ENCODE measurements at places on chromosomes 2 and 18.

DNA sequence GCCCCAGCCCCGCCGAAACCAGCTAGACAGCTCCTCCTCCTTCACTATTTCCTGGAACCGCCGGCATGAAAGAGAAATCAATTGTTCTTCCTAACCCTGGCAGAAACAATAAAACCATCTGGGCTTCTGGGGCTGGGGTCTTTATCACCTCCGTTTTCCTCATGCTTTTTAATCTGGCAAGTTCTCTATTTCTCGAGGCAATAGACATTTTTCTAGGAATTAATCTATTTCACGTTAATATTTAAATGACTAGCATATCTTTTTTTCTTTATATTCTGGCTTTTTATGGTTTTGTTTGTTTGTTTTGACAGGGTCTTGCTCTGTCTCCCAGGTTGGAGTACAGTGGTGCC is 1.4 kb upstream of the KIF1A start:
- DNase-seq: no peak

DNA sequence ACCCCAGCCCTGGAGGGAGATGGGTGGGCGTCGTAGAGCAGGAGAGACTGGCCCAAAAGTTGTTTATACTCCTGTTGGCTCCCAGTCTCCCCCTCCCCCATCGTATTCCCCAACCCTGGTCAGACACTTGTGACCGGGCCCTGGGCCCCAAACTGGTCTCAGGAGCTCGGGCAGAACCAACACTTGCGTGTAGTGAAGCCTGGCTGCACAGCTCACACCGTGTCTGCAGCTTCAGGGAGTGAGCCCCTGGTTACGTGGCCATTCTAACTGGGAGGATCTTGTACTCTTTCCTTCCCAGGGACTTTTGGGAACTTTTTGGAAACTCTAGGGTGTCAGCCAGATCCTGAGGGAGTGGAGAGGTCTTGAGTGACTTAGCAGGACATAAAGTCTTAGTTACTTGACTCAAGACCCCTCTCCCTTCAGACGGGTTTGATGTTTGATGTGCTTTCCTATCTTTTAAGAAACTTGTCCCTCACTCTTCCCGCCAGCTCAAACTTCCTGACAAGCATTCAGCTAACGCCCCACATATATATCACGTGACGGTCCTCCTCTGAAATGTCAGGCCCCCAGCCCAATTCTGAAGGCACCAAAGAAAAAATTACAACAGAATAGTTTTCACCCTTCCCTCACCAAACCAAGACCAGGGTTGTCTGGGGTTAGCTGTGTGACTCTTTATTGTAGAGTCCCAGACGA is 2.3 kb downstream of the PKDCC start:
- DNase-seq: no peak

DNA sequence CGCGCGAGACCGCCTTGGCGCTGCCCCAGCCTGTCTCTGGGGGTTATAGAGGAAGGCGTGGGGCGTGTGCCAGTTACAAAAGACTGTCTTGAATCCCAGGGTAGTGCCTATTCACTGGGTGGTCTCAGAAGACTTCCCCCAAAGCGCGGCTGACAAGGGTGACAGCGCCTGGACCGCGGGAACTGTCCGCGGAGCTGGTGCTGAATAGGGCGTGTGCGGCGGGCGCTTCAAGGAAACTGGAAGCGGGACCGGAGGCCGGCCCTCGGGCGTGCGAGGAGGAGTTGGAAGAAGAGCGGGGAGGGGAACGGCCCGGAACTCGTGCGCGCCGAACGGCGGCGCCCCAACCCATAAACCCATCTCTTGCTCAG is 2.3 kb downstream of the EGR4 start:
- peak; percentile 58 for DNase-seq

DNA sequence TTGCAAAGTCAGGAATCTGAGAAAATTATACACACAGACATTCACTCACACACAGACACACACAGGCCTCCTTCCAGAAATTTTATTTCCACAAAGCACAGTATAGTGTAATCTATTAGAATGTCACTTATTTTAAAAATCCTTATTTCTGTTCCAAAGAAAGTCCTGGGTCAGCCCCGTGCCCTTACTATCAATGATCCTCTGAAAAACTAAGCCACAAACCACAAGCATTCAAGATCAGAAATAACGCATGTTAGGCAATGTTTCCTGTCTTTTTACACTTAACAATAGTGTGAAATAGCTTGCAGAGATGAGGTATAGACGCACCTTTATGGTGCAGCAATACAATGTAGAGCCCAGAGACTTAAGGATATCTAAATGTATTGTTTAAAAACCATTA is 25.8 kb downstream of the TBC1D8 start:
- no peak for DNase-seq

DNA sequence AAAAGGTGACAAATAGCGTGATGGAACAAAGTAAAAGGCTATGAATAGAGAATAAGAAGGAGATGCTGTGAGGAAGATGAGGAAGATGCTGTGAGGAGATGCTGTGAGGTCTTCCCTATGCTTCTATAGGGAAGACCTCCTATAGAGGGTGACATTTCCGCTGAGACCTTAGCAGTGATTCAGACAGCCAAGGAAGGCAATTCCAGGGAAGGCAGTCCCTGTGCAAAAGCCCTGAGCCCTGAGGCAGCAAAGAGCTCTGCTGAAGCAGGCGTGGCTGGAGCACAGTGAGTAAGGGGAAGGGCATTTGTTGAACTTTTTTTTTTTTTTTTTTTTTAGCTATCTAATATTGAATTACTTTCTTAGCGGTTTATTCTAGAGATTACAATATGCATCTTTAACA is 142.7 kb upstream of the FOSL2 start:
- DNase-seq: no peak

DNA sequence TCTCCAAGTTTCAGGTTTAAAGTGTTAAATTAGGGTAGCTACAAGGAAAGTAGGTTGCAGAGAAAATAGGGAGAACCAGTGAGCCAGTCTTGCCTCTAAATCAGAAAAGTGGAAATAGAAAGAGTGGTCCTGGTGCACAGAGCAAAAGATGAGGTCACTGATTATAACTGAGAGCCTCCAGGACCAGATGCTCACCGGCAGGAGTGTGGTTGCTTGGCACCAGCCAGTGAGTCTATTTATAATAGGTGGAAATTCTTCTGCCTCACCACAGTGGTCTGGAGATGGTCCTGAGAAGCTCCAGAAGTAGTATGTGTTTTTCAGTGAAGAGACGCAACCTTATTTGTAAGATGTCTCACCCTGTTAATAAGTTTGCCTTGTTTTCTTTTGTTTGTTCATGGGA is 373.9 kb upstream of the KCNJ3 start:
- DNase-seq: no peak
